Inflammatory macrophage treated with lipopolysaccharide for 4 hours (primary cell): ENCODE measurements at places on chromosomes 3 and 15.

DNA sequence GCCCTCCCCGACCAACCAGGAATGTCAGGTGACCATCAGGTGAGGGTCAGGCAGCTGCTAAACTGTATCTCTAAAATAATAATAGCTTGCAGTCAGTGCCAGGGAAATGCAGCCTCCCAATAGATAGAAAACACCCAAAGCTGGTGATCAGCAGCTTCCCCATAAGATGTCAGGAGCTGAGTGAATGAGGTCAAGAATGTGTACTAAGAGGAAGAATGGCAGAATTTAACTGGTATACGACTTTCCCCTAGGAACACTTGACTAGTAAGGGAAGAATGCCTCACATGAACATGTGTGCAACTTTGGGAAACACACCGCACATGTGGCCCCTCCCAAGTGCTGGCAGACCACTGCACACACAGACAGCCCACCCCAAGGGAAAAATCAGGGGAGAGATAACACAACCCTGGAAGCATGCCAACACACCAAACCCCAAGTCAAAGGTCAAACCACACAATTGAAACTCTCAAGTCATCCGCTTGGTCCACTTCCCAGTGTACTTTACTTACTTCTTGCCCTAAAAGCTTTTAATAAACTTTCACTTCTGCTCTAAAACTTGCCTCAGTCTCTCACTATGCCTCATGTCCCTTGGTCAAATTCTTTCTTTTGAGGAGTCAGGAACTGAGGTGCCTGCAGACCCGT, 806.5 kb downstream of the OTOL1 start:
- DNase-seq = no peak

DNA sequence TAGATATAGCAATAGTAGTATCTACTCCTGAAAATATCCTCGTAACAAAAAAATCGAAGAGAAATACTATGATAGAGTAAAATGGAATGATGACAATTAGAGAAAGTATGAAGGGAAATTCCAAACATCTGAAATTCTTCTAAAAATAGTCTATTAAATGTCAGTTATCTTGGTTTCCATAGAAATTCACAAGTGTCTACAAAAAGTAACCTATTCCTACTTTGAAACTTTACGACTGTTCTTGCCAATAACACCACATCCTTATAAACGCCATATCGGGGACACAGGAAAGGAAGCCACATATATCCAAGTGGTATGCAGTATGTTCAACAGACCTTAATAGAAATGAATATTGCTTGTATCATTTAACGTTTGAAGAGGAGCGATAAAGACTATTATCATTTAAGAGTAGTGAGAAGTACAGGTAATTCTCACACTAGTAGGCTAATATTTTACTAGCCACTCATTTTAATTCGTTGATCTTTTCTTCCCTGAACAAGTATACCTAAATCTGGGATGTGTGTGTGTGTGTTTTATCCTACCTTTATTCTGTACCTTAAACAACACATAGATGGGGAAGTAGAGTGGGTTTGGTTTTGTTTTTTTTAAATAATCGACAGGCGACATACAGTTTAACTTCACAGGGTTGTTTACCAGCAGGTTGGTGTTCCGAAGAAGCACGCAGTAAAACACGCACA, 1.2 kb downstream of the GPR176 start:
- no peak for DNase-seq

DNA sequence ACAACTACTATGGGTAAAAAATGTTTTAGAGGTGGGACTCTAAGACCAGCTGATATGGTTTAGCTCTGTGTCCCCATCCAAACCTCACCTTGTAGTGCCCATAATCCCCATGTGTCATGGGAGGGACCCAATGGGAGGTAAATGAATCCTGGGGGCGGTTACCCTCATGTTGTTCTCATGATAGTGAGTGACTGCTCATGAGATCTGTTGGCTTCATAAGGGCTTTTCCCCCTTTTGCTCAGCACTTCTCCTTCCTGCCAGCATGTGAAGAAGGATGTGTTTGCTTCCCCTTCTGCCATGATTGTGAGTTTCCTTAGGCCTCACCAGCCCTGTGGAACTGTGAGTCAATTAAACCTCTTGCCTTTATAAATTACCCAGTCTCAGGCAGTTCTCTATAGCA, 45.7 kb downstream of the FAM98B start:
- peak; percentile 50 for DNase-seq

DNA sequence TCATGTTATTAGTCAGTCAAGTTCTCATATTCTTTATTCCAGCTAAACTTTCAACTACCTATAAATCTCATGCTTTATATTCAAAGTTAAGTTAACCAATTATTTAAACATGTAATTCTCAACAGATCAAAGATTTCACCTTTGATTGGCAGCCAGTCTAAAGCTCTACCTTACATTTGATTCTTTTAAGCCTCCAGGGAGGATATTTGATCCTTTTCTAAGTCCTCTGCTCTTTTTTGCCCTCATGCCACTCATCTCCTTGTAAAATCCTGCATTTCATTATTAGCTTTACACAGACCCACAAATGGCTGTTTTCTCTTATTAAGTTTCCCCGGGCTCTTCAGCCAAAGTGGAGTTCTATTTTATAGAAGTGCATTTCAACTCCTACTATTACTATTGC, 134.1 kb downstream of the NLGN1 start:
- DNase-seq = no peak

GRCh38 chr3:163890661-163891060, 1187.6 kb downstream of the SI start:
- no peak for DNase-seq

DNA sequence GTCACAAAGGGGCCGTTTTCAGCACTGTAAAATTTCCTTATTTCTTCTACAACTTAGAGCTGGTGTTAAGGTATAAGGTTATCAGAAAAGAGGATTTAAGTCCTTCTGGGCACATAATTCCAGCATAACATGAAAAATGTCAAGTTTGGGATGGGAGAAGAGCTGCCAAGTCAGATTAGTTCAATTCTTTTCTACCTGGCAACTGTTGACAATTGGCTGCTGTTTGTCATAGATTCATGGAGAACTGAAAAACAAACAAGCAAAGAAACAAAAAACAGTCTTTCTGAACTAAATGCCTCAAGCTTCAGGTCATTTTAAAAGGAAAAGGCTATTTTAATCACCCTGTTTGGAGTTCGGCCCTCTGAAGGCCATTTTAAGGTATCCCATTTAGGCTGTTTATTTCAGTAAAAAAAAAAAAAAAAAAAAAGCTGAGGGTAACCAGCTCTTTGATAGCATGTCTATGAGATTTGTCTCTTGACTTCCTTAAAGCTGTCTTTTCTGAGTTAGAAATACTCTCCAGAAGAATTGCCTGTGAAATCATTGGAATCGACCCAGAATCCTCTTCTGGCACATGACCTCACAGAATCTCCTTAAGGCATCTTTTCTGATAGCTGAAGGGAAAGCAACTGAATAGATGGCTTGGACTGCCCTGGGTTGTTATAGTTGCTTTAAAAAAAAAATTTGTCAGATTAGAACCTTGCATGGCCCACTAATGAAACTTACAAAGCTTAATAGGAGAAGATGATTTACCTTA, 173.3 kb downstream of the SEMA6D start:
- DNase-seq = no peak
